Activated CD4-positive, alpha-beta T cell treated with anti-CD3 and anti-CD28 coated beads, Interleukin-2, amount 10 ng/mL, durations not matched to agents 24 days and 14 days (primary cell): ENCODE measurements at places on chromosomes 12 and 14. TPM values are rescaled to one million over a fixed set of nuclear protein-coding genes. Genes with fewer than 3 reads are reported as not detected.

Gene TMED10
- total RNA-seq, result 192 and 200 TPM in 2 replicates

Gene ARMH4
- total RNA-seq, result 0.12 TPM in 1 of 2 replicates, not detected in the other

Gene PTCSC3
- not detected in 2 replicates for total RNA-seq

Gene AGAP2
- 27.1 and 28.2 TPM in 2 replicates for total RNA-seq

Gene KRT7
- 12.3 and 15.8 TPM in 2 replicates for total RNA-seq

Gene LRTM2
- 0.05 and 0.16 TPM in 2 replicates for total RNA-seq

Gene BATF
- 175 and 178 TPM in 2 replicates for total RNA-seq

Gene TAS2R8
- not detected in 2 replicates for total RNA-seq

Gene ADAM20
- total RNA-seq, result 0.19 and 0.44 TPM in 2 replicates

Gene ITFG2
- total RNA-seq, result 36.5 and 43.8 TPM in 2 replicates

Gene TOMM20L
- total RNA-seq, result not detected in 2 replicates

Gene GPR68
- 4.6 and 4.9 TPM in 2 replicates for total RNA-seq

Gene ATL1
- 0.75 and 1.0 TPM in 2 replicates for total RNA-seq

Gene ACSM4
- total RNA-seq, result not detected in 2 replicates

Gene PLBD1
- not detected in 2 replicates for total RNA-seq

Gene NOVA1
- total RNA-seq, result 0.30 TPM in 1 of 2 replicates, not detected in the other

Gene MYRFL
- not detected in 2 replicates for total RNA-seq

Gene GPR135
- 1.8 and 2.0 TPM in 2 replicates for total RNA-seq

Gene INHBC
- total RNA-seq, result 0.12 TPM in 1 of 2 replicates, not detected in the other

Gene LRIG3
- total RNA-seq, result not detected in 2 replicates

Gene LRRC43
- total RNA-seq, result 0.33 TPM in 1 of 2 replicates, not detected in the other

Gene IRAK3
- total RNA-seq, result 1.3 and 1.8 TPM in 2 replicates

Gene MDGA2
- total RNA-seq, result not detected in 2 replicates

Gene BCL2L2
- total RNA-seq, result 5.6 and 5.7 TPM in 2 replicates

Gene SERPINA12
- total RNA-seq, result not detected in 2 replicates

Gene CD69
- 106 and 111 TPM in 2 replicates for total RNA-seq

Gene PALS1
- 5.2 and 5.3 TPM in 2 replicates for total RNA-seq

Gene KRT81
- not detected in 2 replicates for total RNA-seq

Gene CMA1
- not detected in 2 replicates for total RNA-seq

Gene TRHDE
- total RNA-seq, result not detected in 2 replicates

Gene IL31
- total RNA-seq, result 2.5 TPM in 2 replicates

Gene AVPR1A
- total RNA-seq, result not detected in 2 replicates

Gene RNASE8
- not detected in 2 replicates for total RNA-seq

Gene HSPA2
- total RNA-seq, result 8.1 TPM in 2 replicates

Gene CINP
- 43.7 and 46.2 TPM in 2 replicates for total RNA-seq

Gene CLEC9A
- total RNA-seq, result not detected in 2 replicates

Gene PROX2
- not detected in 2 replicates for total RNA-seq

Gene TAS2R9
- total RNA-seq, result not detected in 2 replicates

Gene CAPZA3
- not detected in 2 replicates for total RNA-seq

Gene KCNMB4
- total RNA-seq, result 0.17 and 0.19 TPM in 2 replicates
